ENCODE measurements at places on chromosomes 2 and 18.

GRCh38 chr2:46657042-46657504 lies 177.7 kb downstream of the TMEM247 start:
- peak; percentile 71 for DNase-seq

DNA sequence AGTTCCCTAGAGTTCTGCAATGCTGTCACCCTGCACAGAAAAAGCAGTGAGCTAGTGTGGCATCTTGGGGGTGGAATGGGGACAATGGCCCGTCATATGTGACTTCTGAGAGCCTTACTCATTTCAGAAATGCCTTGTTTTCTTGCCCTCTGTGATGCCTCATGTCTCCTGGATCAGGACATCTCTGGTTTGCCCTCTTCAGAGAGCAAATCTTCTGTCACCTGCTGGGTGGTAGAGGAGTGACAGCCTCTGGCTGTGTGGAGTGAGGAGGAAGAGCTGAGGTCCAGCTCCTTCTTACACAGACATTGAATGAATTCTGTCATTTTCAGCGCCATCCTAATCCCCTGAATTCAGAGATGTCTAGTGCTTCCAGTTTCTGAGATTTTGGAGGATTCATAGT lies 55.6 kb upstream of the PHLPP1 start:
- DNase-seq = peak; percentile 22

DNA sequence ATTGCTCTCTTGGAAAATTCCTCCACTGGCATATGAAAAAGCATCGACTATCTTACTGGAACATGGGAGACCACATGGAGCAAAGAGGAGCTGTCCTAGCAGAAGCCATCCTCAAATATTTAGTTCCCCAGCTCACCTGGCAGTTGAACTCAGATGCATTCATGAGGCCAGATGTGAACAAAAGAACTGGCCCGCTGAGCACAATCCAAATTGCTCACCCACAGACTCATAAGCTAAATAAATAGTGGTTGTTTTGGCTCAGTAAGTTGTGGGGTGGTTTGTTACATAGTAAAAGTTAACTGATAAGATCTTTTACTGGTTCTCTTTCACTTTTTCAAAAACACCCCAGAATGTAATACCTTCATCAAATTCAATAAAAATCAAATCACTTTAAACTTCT lies 108.6 kb upstream of the CWC22 start:
- no peak for DNase-seq

DNA sequence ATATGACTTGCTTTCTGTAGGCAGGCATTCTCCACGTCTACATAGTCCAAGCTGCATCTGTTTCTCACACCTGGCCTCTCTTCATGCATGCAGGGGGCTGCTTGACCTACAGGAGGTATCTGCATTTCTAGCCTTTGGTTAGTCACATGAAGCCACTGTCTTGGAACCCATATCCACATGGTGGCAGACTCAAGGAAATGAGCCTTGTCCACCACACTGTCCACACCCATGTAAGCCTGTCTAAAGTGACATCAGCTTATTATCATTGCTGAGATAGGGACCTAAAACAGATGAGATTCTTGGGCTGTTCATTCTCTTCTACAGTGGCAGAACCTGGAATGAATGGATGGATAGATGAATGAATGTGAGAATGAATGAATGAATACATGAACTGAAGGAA lies 160.4 kb downstream of the DOCK10 start:
- DNase-seq = no peak

GRCh38 chr2:60174146-60174545 lies 379.3 kb downstream of the BCL11A start:
- DNase-seq = no peak

DNA sequence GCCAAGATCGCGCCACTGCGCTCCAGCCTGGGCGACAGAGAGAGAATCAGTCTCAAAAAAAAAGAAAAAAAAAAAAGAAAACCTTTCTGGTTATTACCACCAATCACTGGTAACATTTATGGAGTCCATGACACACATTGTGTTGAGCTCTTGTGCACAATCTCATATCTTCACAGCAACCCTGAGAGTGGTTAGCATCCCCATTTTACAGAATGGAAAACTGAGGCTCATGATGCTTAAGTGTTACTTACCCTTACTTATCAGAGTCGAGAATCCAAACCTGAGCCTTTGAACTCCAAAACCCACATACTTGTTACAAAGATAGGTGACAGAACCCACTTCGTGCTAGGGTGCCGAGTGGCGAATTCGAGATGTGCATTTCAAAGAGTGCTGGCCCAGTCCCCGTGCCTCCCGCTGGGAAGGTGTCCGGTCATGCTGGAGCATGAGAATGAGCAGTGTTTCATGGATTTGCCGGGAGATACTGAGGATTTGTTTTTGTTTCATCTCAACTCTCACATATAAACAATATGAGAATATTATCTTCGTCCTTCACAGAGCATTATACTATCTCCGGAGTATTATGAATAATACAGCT lies 50.9 kb downstream of the CYP27C1 start:
- DNase-seq = no peak

- no peak for DNase-seq
These were observed 43.7 kb upstream of the SEMA4C start for GRCh38 chr2:96913398-96914202.

GRCh38 chr2:161436411-161436810 lies 20.3 kb downstream of the TBR1 start:
- no peak for DNase-seq

DNA sequence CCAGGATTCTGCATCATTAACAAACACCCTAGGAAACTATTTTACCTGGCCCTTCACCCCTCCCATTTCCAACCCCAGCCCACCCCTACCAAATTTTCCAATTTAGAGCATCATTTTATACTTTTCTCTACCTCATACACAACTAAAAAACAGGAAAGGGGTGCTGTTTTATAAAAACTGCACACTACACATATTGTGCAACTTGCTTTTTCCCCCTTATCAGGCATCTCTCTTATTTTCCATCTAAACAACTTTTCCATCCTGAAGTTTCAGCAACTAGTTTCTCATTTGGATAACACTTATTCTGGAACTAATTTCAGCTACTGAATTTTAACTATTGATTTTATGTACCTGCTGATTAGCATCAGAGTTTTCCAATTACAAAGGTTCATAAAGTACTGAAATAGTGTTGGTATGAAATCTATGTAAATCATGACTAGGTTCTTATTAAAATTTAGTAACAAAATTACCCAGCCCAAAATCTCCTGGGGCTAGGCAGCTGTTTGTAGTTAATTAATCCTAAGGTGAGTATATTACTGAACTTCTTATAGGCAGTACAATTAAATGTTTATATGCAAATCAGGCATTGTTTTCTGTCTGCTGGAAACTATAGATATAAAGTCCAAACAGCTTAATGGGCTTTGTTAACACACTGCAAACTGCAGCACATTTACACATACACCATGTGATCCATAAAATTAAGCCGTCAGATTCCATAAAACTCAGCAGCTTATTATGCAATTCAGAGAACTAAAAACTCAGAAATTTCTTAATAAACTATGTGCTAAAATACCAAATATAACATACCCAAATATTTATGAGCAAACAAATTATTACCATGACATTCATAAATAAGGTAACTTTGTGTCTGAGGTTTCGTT lies 7.9 kb downstream of the SF3B1 start:
- no peak for DNase-seq

DNA sequence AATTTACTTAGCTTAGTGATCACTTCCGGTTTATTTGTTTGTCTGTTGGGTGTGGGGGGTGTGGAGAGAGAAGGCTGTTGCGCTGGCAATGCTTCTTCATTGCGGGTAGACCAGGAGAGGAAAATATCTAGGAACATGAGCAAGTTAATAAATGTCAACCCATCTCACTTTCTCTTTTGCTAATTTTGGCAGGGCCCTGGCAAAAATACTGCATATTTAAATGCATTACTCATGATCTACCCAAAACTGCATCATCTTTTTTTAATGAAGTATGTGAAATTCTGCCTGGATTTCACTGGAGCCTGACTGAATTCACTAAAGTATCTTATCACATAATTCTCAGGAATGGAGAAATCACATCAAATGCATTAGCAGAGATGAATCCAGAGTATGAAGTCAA lies 1131.0 kb upstream of the NXPH2 start:
- DNase-seq = no peak

- DNase-seq = no peak
These were observed 304.6 kb downstream of the MYCN start for GRCh38 chr2:16244966-16245320.

GRCh38 chr18:47986620-47987387 lies 56.3 kb upstream of the SMAD2 start:
- no peak for DNase-seq

GRCh38 chr2:179250848-179251504 lies 13.7 kb downstream of the SESTD1 start:
- no peak for DNase-seq

DNA sequence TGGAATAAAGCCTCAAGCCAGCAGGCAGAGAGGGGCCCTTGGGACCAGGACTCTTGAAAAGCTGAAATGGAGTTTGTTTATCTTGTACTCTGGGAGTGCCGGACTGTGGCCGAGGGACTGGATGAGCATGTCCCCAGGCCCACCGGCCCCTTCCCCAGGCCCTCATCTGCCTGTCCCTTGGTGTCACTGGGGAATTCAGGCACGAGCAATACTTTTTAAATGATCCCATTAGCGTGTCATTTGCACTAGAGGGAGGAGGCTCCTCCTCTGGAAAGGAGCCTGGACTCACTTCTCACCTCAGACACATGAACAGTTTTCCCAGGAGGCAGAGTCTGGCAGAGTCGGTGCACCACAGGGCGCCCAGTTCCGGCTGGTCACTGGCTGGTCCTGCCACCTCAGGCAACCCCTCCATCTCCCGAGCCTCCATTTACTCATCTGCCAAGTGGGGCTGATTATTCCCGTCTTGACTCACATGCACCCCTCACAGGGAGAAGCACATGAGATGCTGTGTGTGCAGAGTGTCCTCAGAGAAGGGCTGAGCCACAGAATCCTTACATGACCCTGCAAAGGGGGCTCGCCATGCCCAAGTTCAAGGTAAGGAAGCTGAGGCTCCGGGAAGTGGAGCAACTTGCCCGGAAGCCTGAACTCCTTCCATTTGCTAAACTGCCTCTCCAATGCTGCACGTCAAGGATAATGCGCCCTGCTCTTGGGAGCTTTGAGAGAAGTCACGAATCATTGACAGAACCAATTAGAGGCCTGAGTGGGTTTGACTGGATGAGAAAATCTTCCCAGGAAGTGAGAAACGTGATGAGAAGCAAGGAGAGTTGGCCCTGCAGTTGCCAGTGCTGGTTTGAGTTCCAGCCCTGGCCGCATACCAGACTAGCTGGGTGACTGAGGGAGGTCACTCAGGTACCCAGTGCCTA lies 26.7 kb downstream of the CIB4 start:
- no peak for DNase-seq

GRCh38 chr2:32478889-32479620 lies 122.2 kb downstream of the BIRC6 start:
- no peak for DNase-seq

- DNase-seq = no peak
These were observed 13.3 kb upstream of the REEP1 start for GRCh38 chr2:86350751-86351150.

- peak; percentile 1 for DNase-seq
These were observed 31.5 kb downstream of the NOL10 start for GRCh38 chr2:10658041-10658913.

DNA sequence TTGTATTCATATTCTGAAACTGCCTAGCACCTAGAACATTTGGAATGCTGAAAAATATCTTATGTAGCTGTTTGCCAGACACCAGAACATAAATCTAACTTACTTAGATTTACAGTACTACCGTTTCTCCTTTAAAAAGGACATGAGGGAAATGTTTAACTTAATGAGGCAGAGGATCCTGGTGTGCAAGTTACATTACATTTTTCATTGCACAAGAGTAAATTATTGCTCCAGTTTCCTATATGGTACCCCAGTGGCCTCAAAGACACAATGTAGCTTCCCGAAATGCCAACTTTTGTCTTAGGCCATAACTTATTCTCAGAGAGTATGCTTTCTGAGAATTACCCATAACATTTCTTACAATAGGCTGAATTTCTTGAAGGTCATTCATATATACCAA lies 105.5 kb upstream of the DTNA start:
- no peak for DNase-seq

DNA sequence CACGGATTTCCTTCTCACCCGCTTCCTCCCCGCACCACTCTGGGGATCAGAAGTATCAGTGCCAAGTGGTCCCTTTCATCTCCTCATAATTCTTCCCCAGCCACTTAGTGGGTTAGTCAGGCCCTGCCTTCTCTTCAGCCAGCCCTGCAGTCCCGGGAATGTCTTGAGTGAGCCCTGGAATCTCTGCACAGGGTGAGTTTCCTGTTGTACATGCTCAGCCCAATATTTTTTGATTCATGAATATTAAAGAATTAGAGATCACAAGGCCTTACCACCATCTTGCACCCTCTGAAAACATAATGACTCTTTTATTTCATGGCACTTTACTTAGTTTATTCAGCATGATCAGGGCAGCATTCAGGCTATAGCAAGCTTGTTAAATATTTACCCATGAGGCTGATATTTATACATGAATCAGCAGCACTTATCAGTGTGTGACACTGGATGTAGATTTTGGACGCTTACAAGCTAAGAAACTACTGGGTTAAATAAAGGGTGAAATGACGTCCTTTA lies 159.4 kb upstream of the FOSL2 start:
- DNase-seq = peak; percentile 65

DNA sequence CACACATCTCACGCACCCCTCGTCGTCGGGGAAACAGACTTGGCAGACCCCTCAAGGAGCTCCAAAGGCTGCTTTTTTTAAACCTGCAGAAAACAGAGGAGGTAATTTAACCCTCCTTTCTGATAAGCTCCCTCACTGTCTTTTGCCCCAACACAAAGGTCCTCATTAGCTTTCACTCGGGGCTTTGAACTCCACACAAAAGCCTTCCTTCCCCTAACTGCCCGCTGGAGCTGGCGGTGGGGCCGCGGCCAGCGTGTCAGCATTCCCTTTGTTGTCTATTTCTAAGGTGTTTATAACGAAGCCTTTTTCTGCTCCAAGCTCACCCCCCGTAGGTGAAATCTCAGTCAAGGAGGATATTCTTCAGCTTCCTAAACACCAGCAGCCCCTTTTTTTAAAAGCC lies 43.5 kb upstream of the ID2 start:
- no peak for DNase-seq

DNA sequence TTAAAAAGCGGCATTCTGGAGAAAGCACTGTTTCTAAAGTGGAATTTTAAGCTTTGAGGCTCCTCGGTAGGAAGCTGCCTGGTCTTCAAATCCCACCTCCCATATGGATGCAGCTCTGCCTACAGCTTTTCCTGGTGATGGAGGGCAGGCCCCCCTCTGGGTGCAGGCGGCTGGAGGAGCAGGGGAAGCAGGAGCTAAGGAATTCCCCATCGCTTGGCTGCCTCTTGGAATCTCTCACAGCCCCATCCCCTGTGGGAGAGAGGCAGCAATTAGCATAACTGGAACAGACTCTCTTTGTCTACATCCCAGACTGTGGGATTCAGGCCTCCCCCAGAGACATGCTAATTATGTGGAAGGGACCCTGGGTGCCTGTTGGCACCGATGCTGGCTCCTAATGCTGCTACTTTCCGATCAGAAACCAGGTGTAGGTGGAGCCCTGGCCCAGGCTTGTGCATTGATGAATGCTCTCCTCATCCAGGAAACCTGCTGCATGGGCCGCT lies 51.3 kb downstream of the LIPG start:
- DNase-seq = no peak

DNA sequence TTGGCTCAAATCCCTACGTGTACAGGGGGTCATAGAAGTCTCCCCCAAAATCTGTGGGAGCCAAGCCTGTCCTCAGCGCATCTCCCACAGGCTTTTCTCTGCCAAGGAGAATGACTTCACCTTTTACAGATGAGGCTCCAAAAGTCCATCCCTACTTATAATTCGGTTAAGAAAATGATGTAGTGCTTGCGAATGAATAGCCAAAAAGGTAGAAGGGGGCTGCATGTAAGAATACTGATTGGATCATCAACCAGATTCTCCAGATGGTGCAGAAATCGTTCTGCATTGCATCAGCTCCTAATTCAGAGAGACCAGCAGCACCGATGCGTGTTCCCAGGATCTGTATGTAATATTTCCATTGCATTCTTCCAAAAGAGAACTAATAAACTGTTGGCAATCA lies 91.9 kb downstream of the EPHA4 start:
- no peak for DNase-seq
